Lung (tissue), 17 donors: ENCODE measurements at places on chromosomes 2 and 18. TPM values are rescaled to one million over a fixed set of nuclear protein-coding genes. Genes with fewer than 3 reads are reported as not detected.

The CTNNA2 gene
- total RNA-seq: 0.37 TPM

- H3K27ac ChIP-seq: no peak overlapping the region
- no peak for DNase-seq
- no peak overlapping the region for H3K4me3 ChIP-seq
- no peaks in the 10 kb centered on the region for H3K4me1 ChIP-seq
Observed at GRCh38 chr2:192059266-192059665, 135.5 kb downstream of the TMEFF2 start.

DNA sequence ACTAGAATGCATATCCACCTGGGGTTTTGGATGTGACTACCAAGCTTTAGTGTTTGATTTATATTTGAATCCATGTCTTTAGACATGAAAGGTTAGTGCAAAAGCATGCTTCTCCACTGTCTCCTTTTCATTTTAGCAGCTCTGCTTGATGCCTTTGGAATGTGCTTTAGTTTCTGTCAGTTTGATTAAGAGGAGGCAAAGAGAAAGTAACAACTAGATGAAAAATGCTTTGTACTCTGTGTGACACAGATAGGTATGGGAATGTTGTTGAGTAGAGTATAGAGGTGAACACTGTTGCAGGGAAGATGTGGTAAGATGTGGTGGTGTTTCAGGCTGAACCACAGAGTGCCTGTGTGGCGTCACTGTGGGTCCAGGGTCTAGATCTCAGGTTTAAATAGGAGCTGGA lies 19.8 kb downstream of the PIK3C3 start:
- H3K36me3 ChIP-seq: peaks cover 14% of the 10 kb centered on the region
- H3K27me3 ChIP-seq: no peaks in the 10 kb centered on the region
- no peaks in the 10 kb centered on the region for H3K4me1 ChIP-seq
- no peak overlapping the region for H3K27ac ChIP-seq
- no peak overlapping the region for H3K4me3 ChIP-seq
- no peak for DNase-seq

DNA sequence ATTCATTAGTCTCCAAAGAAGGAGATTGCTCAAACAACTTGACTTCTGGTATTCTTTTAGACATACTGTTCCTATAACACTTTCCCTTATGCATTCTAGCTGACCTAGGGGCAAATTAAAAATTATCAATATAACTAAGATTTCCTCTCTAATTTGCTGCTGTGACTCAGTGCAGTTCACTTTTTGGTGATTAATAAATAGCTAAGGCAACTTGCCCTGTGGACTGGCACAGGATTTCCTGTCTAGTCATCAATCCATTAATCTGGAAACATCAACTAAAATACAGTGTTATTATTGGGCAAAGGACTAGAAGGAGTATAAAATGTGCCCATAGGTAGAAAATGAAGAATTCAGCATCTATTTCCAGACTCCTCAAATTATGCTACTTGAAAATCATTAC lies 83.5 kb upstream of the SERPINE2 start:
- H3K4me3 ChIP-seq: no peak overlapping the region
- no peaks in the 10 kb centered on the region for H3K27me3 ChIP-seq
- H3K27ac ChIP-seq: no peak overlapping the region

The NCKAP5 gene
- total RNA-seq: 10.6 TPM

DNA sequence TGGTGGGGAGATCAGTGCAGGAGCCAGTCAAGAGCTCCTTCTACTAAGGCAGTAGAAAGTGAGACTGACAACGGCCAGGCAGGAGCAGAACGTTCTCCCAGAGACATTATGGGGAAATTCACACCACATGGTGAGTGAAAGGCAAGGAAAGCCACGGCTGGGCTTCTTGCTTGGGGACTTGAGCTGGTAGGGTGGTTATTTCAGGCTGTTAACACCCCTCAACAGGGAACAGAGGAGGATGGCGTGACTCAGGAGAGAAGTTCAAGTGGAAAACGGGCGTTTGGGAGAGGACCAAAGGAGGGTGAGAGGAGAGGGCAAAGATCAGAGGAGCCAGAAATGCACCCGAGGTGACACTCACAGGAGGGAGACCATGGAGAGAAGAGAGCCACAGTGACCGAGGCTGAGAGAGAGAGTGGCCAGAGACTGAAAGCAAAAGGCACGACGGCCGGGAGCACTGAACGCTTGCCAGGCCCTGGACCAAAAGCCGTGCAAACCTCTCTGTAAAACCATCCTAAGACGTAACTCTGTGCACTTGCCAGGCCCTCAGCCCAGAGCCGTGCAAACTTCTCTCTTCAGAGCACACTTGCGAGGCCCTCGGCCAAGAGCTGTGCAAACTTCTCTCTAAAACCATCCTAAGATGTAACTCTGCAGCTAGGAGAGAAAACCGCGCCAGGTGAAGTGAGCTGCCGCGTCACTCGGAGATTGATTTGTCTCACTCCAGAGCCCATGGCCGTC lies 7.7 kb downstream of the TPO start:
- H3K4me3 ChIP-seq: no peak overlapping the region
- no peaks in the 10 kb centered on the region for H3K36me3 ChIP-seq
- H3K4me1 ChIP-seq: no peaks in the 10 kb centered on the region
- H3K27ac ChIP-seq: no peak overlapping the region
- no peaks in the 10 kb centered on the region for H3K27me3 ChIP-seq

GRCh38 chr2:162475661-162476060 lies 131.7 kb downstream of the GCA start:
- no peak for DNase-seq
- no peak overlapping the region for H3K27ac ChIP-seq
- H3K27me3 ChIP-seq: no peaks in the 10 kb centered on the region
- no peak overlapping the region for H3K4me3 ChIP-seq
- no peaks in the 10 kb centered on the region for H3K36me3 ChIP-seq

DNA sequence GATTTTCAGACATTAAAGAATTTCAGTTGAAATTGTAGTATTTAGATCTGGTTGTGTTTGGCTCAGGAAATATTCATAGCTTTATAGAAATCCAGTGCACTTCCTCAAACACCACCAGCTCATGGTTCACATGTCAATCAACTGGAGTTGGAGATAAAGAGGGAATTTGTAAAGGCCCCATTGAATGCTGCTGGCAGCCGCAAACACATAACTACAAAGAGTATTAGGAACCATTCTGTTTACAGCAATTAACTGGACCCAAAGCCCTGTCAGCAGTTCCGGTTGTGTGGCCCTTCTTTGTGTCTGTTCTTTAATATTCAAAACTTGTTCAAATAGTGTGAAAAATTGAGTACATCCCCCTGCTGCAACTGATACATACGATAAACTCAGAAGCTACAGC lies 107.4 kb upstream of the LRRTM4 start:
- no peaks in the 10 kb centered on the region for H3K36me3 ChIP-seq
- no peak overlapping the region for H3K4me3 ChIP-seq
- DNase-seq: no peak
- H3K27me3 ChIP-seq: no peaks in the 10 kb centered on the region
- no peak overlapping the region for H3K27ac ChIP-seq
- no peaks in the 10 kb centered on the region for H3K4me1 ChIP-seq

GRCh38 chr2:144452989-144453336 lies 67.0 kb downstream of the ZEB2 start:
- no peak overlapping the region for H3K4me3 ChIP-seq
- H3K36me3 ChIP-seq: peaks cover 7% of the 10 kb centered on the region
- H3K27ac ChIP-seq: peak overlapping the region; percentile 61
- peaks cover 3% of the 10 kb centered on the region for H3K27me3 ChIP-seq
- H3K4me1 ChIP-seq: peaks cover 62% of the 10 kb centered on the region
- DNase-seq: peak; percentile 85

DNA sequence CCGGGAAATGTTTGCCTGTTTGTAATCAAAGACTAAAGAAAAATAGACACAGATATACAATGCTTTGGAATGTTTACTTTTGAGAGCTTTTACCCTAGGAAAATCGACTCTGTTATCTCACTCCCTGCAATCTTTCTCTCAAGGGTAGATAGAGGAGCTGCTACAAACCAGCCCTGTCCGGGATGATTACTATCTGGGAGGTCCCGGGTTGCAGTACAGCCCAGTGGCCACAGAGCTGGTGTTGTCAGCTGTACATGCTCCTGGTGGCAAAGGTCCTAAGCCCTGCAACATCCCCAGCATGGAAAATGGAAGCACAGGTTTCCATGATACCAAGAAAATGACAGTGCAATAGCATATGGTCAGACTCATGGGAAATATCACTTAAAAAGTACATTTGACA lies 570.5 kb upstream of the SOX11 start:
- H3K36me3 ChIP-seq: no peaks in the 10 kb centered on the region
- peaks cover 6% of the 10 kb centered on the region for H3K27me3 ChIP-seq
- peaks cover 21% of the 10 kb centered on the region for H3K4me1 ChIP-seq
- H3K4me3 ChIP-seq: no peak overlapping the region
- peak; percentile 39 for DNase-seq

The PPP1R1C gene
- 3.9 TPM for total RNA-seq

GRCh38 chr2:219603771-219604170 lies 6.1 kb downstream of the STK11IP start:
- H3K27ac ChIP-seq: no peak overlapping the region
- no peaks in the 10 kb centered on the region for H3K27me3 ChIP-seq
- H3K4me1 ChIP-seq: no peaks in the 10 kb centered on the region
- no peak for DNase-seq
